Heart left ventricle (tissue), 16 donors: ENCODE measurements at places on chromosomes 1 and 21. TPM values are rescaled to one million over a fixed set of nuclear protein-coding genes. Genes with fewer than 3 reads are reported as not detected.

GRCh38 chr1:43077273-43077672 lies 94.8 kb downstream of the EBNA1BP2 start:
- DNase-seq: no peak
- no peaks in the 10 kb centered on the region for H3K4me1 ChIP-seq
- H3K27ac ChIP-seq: no peak overlapping the region
- H3K27me3 ChIP-seq: no peaks in the 10 kb centered on the region

Gene USP21
- total RNA-seq: 16.0 TPM

- no peaks in the 10 kb centered on the region for H3K36me3 ChIP-seq
- peak overlapping the region; percentile 100 for H3K27ac ChIP-seq
- DNase-seq: no peak
- no peaks in the 10 kb centered on the region for H3K27me3 ChIP-seq
- peak overlapping the region; percentile 98 for H3K4me3 ChIP-seq
- peaks cover 22% of the 10 kb centered on the region for H3K4me1 ChIP-seq
These were observed 971 bp downstream of the CAPZB start for GRCh38 chr1:19484338-19484797.

Gene MYOCOS
- total RNA-seq: not detected

Gene LMOD1
- 24.9 TPM for total RNA-seq

- no peak overlapping the region for H3K27ac ChIP-seq
- H3K4me3 ChIP-seq: no peak overlapping the region
- H3K4me1 ChIP-seq: no peaks in the 10 kb centered on the region
- H3K27me3 ChIP-seq: no peaks in the 10 kb centered on the region
- no peaks in the 10 kb centered on the region for H3K36me3 ChIP-seq
These were observed 31.4 kb downstream of the PARK7 start for GRCh38 chr1:7992885-7993284.

DNA sequence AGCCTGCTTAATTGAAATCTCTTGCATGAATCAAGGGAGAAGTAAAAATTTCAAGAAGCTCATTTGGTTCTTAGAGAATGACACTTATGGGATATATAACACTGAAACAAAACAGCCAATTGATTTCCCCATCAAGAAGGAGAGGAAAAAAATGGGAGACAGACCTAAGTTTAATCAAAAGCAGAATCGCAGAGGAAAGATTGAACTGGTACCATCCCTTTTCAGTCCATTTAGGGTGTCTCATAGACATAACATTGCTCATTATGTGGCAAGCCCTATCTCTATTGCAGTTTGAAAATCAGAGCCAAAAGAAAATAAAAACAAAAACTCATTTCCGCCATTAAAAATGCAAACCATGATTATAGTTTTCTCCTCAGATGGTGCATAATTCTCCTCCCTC lies 119.6 kb downstream of the AK5 start:
- DNase-seq: no peak
- H3K36me3 ChIP-seq: no peaks in the 10 kb centered on the region
- H3K27me3 ChIP-seq: no peaks in the 10 kb centered on the region
- no peak overlapping the region for H3K4me3 ChIP-seq

Gene MROH9
- total RNA-seq: not detected

GRCh38 chr1:915295-916172 lies 8.2 kb upstream of the SAMD11 start:
- H3K27me3 ChIP-seq: peaks cover 87% of the 10 kb centered on the region
- no peaks in the 10 kb centered on the region for H3K36me3 ChIP-seq
- H3K27ac ChIP-seq: no peak overlapping the region

DNA sequence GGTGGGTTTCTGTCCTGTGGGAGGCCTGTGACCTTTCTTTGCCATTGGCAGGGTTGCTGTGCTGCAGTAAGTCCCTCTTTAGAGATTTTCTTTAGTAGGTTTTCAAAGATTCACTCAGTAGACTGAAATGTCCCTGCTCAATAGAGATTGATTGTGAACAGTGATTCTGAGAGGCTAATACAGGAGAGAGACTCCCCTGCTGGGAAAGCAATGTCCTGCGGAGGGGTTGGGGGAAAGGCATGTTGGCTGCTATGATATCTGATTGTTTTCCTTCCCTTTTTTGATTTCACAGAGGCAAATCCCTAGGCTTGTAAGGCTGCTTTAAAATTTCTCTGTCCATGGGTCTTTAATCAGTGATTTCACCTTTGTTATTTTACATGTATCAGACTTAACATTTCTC lies 589.9 kb downstream of the ADGRL2 start:
- no peaks in the 10 kb centered on the region for H3K27me3 ChIP-seq
- H3K4me1 ChIP-seq: no peaks in the 10 kb centered on the region
- no peak for DNase-seq
- no peaks in the 10 kb centered on the region for H3K36me3 ChIP-seq
- H3K27ac ChIP-seq: no peak overlapping the region

DNA sequence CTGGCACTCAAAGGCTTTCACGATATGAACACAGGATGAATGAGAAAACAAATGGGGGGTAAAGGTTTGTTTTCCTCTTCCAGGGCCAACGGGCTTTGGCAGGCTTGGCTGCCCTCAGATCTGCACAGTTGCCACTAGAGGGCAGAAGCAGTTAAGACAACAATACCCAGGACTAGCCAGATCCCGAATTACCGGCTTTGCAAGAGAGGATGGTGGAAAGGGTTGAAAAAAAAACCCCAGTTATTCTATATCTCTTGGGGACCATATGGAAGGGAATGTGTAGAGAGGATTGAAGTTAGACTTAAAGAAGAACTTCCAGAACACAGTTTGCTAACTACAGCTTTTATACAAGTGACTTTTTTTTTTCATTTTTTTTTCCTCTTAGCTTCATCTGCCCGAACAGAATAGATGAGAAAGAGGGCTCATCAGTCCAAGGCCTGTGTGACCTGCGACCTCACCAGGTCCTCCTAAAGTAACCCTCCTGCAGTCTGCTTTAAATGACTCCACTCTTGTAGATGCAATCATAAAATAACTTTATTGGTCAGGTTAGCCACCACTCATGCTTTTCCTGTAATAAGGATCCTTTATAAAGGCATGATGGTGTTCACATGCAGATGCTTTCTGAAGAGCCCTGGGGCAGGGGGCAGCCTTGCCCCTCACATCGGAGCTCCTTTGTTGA lies 10.7 kb downstream of the FMOD start:
- H3K27me3 ChIP-seq: no peaks in the 10 kb centered on the region
- peaks cover 7% of the 10 kb centered on the region for H3K36me3 ChIP-seq
- no peak overlapping the region for H3K27ac ChIP-seq
- no peaks in the 10 kb centered on the region for H3K4me1 ChIP-seq
- H3K4me3 ChIP-seq: no peak overlapping the region

DNA sequence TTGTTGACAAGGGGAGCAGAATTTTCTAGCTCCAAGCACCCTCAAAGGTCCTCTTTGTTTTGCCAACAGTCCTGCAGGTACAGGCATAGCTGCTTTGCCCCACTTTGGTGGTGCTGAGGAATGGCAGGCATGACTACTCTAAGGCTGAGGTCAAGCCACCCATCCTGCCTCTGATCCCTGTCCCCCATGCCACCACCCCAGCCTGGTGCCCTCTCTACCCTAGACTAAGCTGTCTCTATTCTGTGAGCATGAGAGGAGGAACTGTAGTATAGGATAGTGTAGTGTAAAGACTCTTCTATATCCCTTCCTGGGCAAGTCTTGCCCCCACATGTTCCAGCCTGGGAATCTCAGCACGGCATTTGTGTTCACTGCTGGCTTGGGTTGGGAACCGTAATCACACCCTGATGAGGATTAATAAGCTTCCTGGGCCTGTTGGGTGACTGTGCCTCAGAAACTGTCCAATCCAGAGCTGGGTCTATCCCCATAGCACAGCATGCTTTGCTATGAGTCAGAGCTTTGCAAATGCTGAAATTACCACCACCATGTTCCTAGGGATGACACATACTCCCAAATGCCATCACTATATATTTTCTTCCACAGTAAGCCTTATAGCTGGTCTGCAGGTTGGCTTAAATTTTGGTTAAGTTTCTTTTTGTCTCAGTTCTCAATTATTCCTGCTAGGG lies 105.7 kb upstream of the PPP2R5A start:
- H3K4me3 ChIP-seq: no peak overlapping the region
- no peaks in the 10 kb centered on the region for H3K36me3 ChIP-seq
- no peaks in the 10 kb centered on the region for H3K4me1 ChIP-seq
- no peak overlapping the region for H3K27ac ChIP-seq

Gene RGS8
- 0.11 TPM for total RNA-seq

GRCh38 chr1:24910751-24911650 lies 19.1 kb downstream of the RUNX3 start:
- no peaks in the 10 kb centered on the region for H3K27me3 ChIP-seq
- H3K27ac ChIP-seq: peak overlapping the region; percentile 73
- no peaks in the 10 kb centered on the region for H3K36me3 ChIP-seq
- H3K4me3 ChIP-seq: no peak overlapping the region

- H3K27ac ChIP-seq: no peak overlapping the region
- H3K4me1 ChIP-seq: no peaks in the 10 kb centered on the region
- H3K36me3 ChIP-seq: no peaks in the 10 kb centered on the region
- no peak overlapping the region for H3K4me3 ChIP-seq
These were observed 238.2 kb downstream of the NRIP1 start for GRCh38 chr21:14826630-14827029.

DNA sequence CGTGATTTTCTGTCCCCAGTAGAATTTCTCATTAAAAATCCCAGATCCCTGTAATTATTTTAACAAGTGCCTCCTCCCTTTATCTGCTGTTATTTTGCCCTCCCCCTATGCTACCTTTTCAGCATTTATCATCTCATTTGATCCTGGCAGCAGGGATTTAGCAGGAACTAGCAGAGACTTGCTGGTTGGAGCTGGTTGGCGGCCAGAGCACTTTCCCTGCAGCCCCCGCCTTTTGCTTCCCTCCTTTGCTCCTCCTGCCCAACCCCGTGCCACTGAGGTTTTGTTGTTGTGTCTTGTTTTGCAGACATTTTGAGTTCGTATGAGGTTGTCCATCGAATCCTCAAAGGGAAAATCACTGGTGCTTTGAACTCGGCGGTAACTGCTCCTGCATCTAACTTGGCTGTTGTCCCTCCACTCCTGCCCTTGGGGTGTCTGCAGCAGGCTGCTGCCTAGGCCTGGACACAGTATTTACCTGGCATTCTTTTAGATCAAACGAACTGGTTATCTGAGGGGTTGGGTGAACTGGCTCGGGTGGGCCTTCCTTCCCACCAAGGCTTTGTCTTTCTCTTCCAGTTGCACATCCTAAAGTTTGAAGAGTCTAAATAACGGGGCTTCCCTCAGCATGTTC lies 11.2 kb downstream of the UBE2Q1 start:
- H3K4me3 ChIP-seq: no peak overlapping the region
- no peaks in the 10 kb centered on the region for H3K27me3 ChIP-seq
- H3K36me3 ChIP-seq: peaks cover 37% of the 10 kb centered on the region
- H3K27ac ChIP-seq: no peak overlapping the region
- peaks cover 13% of the 10 kb centered on the region for H3K4me1 ChIP-seq
- DNase-seq: no peak

DNA sequence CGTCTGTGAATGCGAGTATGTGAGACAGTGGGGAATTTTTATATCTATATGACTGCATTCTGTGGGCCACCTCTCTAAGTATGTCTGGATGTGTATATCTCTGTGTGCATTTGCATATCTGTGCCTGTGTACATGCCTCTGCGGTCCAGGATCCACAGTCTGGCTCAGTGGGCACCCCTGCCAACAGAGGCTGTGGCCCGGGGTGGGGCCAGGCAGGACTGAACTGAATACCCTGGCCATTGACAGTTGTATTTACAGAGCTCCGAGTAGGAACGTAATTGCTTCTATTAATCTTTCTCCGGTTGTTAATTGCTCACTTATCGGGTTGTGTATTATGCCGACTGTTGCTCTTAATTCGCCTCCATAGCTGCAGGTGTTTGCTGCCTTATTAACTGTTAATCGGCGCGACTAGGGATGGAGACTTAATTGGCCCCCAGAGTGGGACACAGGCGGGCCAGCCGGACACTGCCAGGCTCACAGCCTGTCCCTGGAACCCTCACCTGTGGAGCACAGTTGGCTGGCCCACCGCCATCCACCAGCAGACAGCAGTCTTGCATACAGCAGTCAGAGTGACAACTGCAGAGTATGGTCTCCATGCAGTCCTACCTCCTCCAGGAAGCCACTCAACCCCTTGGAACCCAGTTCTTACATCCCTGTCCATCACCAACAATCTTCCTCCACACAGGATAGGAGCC lies 22.4 kb upstream of the ADGRB2 start:
- DNase-seq: no peak
- H3K4me1 ChIP-seq: peaks cover 16% of the 10 kb centered on the region
- no peak overlapping the region for H3K4me3 ChIP-seq

DNA sequence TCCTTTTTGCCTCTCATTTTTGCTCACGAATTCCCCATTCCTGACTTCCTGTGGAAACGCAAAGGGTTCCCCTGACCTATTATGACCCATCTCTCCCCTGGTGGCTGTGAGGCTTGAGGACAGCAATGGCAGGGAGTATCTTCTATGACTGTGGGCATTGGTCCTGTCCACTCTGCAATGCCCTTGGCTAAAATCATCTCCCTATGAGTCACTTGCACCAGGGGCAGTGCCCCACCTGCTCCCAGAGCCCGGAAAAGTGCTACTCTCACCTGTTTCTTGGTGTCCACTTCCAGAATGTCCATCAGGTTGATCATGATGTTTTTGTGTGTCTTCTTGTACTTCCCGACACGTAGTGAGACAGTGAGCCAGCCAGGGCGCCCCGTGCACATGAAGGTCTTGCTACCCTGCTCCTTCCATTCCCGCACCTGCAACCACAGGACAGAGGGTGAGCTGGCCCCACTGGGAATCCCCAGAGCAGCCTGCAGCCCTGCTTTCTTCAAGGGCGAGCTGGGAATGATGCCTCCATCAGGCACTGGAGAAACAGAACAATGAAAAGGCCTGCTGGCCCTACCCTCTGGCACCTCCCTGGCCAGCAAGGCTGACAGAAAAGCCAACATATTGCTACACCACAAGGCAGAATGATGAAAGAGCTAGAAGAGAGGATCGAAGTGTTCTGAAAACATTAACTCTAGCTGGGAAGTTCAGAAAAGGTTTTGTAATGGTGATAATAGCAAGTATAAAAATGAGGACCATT lies 3.5 kb downstream of the DHCR24 start:
- no peak for DNase-seq
- no peaks in the 10 kb centered on the region for H3K36me3 ChIP-seq
- no peak overlapping the region for H3K4me3 ChIP-seq
- no peaks in the 10 kb centered on the region for H3K27me3 ChIP-seq
- no peak overlapping the region for H3K27ac ChIP-seq

GRCh38 chr1:65279070-65279779 lies 30.1 kb upstream of the DNAJC6 start:
- H3K4me3 ChIP-seq: peak overlapping the region; percentile 19
- H3K4me1 ChIP-seq: no peaks in the 10 kb centered on the region
- peak overlapping the region; percentile 73 for H3K27ac ChIP-seq
- H3K27me3 ChIP-seq: no peaks in the 10 kb centered on the region
- H3K36me3 ChIP-seq: no peaks in the 10 kb centered on the region
- peak; percentile 40 for DNase-seq

DNA sequence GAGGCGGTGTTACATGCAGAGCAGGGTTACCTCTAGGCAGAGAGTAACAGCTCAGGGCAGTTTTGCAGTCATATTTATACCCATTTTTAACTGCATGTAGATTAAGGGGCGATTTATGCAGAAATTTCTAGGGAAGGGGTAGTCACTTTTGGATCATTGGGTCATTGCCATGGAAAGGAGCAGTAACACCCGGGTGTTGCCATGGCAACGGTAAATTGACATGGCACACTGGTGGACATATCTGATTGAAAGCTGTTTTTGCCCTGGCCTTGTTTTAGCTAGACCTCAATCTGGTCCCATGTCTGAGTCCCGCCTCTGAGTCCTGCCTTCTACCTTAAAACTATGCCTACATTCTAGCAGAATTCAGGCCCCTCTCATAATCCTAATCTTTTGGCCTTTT lies 11.8 kb upstream of the USP1 start:
- no peak overlapping the region for H3K27ac ChIP-seq
- H3K4me1 ChIP-seq: no peaks in the 10 kb centered on the region
- H3K4me3 ChIP-seq: no peak overlapping the region

GRCh38 chr1:228809621-228810394 lies 74.5 kb downstream of the RHOU start:
- H3K4me1 ChIP-seq: peaks cover 5% of the 10 kb centered on the region
- peaks cover 3% of the 10 kb centered on the region for H3K27me3 ChIP-seq
- no peak overlapping the region for H3K27ac ChIP-seq
- H3K4me3 ChIP-seq: no peak overlapping the region
- no peak for DNase-seq
- no peaks in the 10 kb centered on the region for H3K36me3 ChIP-seq
